ENCODE measurements at places on chromosomes 5 and 9.

DNA sequence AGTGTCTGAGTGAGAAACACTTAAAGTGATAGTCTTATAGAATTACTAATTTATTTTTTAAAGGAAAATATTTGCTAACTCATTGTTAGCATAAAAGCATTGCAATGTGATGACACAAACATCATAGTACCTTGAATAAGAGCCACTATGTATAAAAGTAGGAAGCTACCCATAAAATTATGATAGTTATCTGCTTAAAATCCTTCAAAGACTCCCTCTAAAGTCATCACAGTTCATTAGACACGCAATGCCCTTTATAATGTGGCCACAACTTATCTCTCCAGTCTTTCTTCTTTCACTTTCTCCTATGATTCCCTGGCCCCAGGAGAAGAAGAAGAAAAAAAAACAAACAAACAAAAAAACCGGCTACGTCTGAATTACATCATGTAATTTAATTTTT, 1144.0 kb upstream of the NUDT12 start:
- DNase-seq, result no peak

- DNase-seq, result no peak
Observed at GRCh38 chr5:75262271-75262670, 25.6 kb upstream of the ANKRD31 start.

DNA sequence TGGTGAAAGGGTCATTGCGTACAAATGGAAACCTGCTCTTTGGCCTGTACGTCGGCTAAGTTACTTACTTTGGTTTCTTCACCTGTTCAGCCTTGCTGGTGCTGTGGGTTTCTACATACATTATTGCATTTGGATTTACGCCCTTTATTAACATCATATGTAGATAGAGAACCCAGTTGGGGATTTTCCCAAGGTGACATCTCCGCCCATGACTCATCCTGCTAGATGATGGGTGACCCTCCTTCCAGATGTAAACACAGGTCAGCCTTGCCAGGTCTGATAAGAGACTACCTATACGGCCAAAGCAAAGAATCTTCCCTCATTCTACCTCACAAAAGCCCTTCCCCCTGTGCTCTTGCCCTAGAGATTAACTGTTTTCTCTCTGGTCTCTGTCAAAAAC, 360.9 kb downstream of the KDM4C start:
- DNase-seq, result no peak

- no peak for DNase-seq
Observed at GRCh38 chr5:54294097-54294667, 16.2 kb downstream of the ARL15 start.

GRCh38 chr5:32562843-32563242, 22.5 kb upstream of the SUB1 start:
- no peak for DNase-seq

DNA sequence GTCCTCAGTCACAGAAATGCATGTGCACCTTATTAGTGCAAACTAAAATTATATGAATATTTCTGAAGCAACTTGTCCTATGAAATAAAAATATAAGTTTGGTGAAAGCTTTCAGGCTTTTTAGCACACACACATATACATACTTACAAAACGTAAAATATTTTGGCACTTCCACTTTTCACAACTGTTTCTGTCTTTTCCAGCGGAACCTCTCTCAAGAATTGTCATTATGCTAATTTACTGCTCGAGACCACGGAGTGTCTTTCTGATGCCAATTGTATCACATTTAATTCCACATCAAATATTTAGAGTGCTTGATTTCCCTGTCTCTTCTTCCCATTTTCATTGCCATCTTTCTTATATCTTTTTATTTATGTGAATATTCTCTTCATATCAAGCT, 100.4 kb downstream of the MEF2C start:
- DNase-seq, result no peak

DNA sequence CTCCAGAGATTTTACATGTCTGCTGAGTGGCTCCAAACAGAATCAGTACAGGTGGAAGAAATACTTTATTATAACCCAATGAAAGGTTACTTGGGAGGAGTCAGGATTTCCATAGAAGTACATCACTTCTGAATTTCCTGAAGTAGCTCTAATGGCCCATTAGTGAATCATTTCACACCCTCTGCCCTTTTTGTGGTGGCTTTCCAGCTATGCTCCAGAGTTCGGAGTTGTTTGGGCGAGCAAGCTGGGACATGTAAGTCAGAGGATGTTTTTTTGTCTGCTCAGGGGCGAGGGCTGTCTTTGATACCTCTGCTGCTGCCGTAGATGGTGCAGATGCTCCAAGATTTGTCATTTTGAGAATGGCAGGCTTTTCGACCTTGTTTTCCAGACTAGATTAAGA, 226.1 kb downstream of the GOLPH3 start:
- no peak for DNase-seq

GRCh38 chr9:16879416-16879815, 8.9 kb upstream of the BNC2 start:
- no peak for DNase-seq

- no peak for DNase-seq
Observed at GRCh38 chr5:122470365-122470764, 158.3 kb downstream of the SNCAIP start.

GRCh38 chr5:82917584-82917983, 159.6 kb downstream of the TMEM167A start:
- no peak for DNase-seq

DNA sequence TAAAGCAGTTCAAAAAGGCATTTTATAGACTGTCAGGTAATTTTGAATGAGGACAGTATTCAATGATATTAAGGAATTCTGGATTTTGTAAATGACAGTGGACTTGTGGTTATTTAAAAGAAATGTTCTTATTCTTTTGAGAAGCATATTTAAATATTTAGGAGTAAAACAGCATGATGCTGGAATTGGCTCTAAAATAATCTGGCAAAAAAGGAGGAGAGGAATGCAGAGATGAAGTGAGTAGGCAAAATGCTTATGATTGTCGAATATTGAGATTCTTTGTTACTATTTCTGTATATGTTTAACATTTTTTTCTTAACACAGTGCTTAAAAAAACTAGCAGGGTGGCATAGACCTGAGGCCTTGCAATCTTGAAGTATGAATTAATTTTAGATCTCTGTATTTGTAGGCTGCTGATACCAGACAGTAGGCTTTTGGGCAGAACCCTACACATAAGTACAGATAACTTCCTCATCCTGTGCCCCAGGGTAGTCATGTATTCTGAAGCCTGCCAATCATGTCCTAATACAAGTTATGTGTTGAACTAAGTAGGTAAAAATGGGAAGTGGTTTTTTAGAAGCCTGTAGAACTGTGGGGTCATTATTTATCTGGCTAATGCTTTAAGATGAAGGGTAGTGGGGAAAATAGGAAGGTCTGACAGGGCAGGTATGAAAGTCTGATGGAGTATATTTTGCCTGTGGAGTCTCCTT, 9.4 kb downstream of the CD180 start:
- DNase-seq, result no peak

DNA sequence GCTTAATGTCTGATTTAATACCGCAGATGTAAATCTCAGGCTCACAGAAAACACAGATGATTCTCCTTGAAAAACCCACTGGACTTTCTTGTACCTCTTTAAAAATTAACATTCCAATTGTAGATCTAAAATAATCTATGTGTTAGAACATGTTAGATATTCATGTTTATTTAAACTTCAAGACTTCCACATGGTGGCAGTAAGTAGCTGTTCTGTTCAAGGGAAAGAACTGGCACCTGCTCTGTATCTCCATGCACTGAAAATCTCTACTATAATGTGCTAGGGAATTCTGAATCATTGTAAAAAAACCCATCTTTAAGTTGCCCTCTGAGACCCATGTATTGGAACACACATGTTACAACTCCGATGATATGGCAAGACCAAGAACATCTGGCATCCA, 366.9 kb downstream of the DMRTA1 start:
- DNase-seq, result no peak

- no peak for DNase-seq
Observed at GRCh38 chr9:134436379-134436762, 110.1 kb downstream of the RXRA start.

GRCh38 chr5:9428272-9428671, 117.6 kb downstream of the SEMA5A start:
- DNase-seq, result no peak

GRCh38 chr5:61274511-61274911, 57.5 kb upstream of the ZSWIM6 start:
- no peak for DNase-seq

DNA sequence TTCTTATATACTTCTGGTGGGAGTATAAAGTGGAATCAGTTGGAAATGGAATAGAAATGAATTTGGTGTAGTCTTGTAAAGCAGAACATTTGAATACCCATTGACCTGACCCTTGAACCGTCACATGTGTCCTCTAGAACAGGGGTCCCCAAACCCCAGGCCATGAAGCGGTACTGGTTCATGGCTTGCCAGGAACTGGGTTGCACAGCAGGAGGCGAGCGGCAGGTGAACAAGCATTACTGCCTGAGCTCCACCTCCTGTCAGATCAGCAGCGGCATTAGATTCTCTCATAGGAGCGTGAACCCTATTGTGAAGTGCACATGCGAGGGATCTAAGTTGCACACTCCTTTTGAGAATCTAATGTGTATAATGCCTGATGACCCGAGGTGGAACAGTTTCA, 80.0 kb downstream of the RANBP17 start:
- no peak for DNase-seq

- no peak for DNase-seq
Observed at GRCh38 chr9:120904061-120904977, 22.3 kb downstream of the TRAF1 start.

- no peak for DNase-seq
Observed at GRCh38 chr9:76810377-76810957, 46.2 kb downstream of the PCA3 start.

DNA sequence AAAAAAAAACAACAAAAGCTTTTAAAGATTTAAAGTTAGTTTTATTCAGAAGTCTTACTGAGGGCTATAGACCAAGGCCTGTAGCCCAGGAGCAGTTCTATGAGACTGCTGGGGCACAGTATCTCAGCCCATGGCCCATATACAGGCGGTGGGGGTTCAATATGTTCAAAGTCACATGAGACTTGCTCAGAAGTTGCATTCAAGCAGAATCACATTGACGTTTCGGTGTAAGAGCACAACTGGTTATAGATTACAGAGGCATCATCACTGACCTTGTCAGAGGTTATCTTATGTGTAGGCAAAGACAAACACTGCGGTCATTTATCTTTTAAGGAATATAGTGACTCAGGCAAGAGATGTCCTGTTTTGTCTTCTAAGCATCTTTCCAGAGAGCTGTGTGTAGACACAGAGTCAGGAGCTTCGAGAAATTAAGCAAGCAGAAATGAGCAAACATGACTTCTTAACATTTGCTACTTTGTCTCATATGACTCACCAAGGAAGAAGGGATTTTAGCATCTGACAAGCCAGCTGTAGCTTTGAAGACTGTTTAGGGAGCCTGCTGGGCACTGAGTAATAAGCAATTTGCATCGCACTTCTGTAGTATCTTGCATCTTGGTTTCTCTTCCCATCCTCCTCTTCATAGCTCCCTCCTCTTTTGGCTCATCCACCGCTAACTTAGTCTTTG, 12.9 kb upstream of the F2RL1 start:
- no peak for DNase-seq

DNA sequence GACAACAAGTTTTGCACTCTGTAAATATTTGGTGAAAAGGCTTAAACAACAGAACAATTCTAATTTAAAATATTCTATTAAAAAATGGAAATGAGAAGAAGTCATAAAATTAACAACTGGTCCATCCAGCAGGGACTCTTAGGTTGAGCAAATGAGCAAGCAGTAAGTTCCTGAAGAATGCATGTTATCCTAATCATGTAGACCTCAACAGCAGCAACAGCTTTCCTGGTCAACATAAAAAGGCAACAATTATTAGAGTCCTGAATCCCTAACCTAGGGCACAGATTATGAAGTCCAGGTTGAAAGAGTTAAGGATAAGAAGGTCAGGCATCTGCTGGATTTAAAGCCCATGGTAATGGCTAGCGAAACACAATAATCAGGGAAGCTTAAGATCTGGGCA, 120.9 kb downstream of the SSBP2 start:
- no peak for DNase-seq

DNA sequence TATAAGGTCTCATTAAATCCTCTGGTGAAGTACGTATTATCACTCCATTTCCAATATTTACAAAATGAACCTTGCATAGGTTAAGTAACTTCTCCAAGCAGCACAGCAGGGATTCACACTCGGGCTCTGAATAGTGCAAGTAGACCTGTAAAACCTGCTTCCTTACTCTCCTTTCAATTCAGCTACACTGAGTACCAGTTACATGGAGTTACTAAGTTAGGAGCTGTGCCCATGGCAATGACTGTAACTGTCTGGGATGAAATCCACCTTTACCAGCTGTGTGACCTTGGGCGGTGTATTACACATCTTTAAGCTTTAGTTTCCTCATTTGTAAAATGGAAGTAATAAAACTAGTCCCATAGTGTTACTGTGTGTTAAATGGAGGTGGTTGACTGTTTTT, 15.9 kb upstream of the MOB3B start:
- DNase-seq, result no peak

DNA sequence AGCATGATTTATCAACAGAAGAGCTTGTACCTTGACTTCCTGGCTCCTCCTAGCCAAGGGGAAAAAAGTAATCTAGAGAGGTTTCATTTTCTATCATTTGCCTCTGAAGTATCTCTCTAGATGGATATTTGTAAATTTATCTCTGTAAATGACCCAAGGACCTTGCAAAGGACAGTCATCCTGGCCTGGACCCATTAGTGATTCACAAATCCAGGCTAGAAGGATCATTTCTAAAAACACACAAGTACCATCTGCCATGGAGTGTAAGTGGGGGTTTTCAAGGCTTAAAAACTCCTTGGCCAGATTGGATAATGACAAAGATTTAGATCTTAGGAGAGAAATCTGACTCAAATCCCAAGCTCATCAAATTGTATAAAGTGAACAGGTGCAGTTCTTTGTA, 8.1 kb downstream of the TTC23L start:
- no peak for DNase-seq

DNA sequence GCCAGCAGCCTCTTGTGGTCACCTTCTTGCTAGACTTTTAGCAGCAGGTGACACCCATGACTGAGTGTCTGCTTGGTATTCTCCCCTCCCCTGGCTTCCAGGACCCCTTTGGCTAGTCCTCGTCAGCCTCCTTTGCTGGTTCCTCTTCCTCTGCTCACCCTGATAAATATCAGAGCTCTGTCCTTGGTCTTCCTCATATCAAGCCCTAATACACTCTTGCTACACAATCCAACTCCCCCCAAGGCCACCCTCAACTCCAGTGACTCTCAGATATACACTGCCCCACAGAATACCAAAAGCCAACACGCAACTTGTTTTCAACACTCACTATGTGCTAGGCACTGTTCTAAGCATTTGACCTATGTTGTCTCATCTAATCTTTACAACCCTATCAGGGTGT, 30.3 kb upstream of the LCP2 start:
- DNase-seq, result no peak
